Stimulated activated CD4-positive, alpha-beta T cell treated with anti-CD3 and anti-CD28 coated beads, Interleukin-4, amount 100 ng/mL, for 4 hours (primary cell): ENCODE measurements at places on chromosomes 5 and 9.

DNA sequence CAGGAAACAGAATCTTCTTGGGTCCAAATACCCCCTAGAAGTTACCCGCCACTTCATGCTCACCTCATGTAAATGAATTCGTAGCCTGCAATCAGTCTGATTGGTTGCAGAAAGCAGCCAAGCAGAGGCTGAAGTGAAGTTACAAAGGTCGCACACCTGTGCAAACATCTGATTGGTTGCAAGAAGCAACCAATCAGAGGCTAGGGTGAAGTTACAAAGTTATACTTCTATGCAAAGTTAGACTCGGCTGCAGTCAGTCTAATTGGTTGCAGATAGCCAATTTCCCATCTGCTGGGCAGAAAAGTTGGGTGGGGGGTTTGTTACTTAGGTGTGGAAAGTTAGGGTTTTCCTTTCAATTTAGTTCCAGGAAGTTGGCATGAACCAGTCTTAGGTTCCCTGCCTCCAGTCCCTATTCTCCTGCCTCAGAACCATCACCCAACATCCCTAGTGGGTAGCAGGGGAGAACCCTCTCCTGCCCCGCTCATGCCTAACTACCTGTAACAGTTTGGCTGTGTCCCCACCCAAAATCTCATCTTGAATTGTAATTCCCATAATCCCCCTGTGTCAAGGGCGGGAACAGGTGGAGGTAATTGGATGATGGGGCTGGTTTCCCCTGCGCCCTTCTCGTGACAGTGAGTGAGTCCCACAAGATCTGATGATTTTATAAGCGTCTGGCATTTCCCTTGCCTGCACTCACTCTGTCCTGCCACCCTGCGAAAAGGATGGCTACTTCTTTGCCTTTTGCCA, 1.2 kb upstream of the RUSC2 start:
- no peak for DNase-seq

DNA sequence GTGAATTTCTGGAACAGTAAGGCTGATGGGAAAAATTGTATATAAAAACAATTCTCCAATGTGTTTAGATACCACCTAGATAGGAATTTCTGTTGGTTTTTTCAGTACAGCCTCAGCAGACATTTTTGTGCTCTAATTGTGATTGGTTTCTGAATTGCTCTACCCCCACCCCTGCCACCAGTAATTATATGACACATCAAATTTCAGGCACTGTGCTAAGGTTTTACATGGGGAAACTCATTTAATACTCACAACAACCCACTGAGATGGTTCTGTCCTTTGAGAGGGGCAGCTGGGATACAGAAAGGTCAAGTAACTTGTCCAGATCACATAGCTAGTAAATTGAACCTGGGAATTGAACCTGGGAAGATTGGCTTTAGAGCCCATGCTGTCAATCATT, 288.0 kb downstream of the ARHGEF28 start:
- DNase-seq = no peak

DNA sequence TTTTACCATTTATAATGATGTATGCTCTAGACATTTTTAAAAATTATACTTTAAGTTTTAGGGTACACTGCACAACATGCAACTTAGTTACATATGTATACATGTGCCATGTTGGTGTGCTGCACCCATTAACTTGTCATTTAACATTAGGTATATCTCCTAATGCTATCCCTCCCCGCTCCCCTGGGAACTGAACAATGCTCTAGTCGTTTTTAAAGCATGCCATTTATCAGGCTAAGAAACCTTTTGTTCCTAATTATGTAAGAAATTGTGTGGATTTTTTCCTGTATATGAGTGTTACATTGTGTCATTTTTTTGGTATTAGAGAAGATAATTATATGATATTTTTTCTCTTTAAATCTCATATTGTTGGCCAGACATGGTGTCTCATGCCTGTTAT, 72.8 kb upstream of the SGCD start:
- no peak for DNase-seq

GRCh38 chr9:135343837-135344522, 135.6 kb upstream of the PPP1R26 start:
- peak; percentile 49 for DNase-seq

GRCh38 chr9:132997591-132997990, 19.1 kb downstream of the GFI1B start:
- DNase-seq = no peak

DNA sequence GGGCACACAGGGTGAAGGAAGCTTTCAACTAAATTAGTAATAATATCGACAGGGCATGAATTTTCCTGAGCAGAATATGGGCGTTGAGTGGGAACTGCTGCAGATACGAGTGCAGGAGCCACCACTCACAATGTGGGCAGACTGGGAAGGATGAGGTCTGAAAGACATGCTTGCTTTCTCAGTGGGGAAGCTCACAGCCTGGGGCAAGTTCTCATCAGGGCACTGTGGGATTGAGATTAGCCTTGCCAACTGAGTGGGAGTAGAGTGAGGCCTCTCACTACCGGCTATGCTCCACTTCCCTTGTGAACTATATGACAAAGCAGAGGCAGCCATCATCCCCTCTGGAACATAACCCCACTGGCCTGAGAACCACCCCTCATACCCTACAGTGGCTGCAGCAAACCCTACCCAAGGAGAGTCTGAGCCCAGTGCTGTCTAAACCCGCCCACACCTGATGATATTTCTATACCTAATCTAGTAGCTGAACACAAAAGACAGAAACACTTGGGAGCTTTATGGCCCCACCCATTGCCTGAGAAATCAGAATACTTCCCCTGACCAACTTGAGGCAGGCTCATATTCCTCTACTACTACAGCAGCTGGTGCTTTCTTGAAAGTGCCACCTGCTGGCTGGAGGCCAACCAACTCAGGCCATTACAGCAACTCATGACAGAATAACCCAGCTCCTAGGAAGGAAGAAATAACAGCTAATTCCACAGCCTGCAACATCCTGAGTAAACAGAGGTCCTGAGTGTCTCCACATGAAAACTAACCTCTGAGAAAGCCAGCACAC, 173.7 kb upstream of the SPEF2 start:
- no peak for DNase-seq

DNA sequence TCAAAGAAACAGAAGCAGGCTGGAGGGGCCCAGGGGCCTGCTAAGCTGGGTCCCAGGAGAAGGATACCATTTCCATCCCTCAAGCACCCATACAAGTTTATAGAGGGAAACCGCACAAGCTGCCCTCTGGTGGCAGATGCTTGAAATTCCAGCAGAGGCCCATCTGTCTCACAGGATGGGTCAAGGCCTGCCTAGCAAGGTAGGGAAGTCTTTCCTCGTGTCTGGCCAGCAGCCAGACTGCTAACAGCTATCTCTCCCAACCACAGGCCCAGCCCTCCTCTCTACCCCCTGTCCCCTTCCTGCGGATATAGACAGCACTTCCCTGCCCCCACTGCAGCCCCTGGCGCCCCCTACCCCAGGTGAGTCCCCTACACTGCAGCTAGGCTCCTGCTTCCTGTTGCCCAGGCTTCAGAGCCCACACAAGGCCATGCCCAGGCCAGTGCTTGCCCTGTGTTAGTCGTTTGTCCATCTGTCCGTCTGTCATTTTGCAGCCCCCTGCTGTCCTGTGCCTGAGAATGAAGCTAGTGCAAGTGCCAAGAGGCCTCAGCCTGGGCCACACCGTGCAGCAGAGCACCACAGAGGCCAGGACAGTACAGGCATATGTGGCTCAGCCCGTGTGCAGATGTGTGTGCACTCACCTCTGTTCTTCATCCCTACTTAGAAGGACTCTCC, 26.2 kb downstream of the TCF7 start:
- peak; percentile 63 for DNase-seq

DNA sequence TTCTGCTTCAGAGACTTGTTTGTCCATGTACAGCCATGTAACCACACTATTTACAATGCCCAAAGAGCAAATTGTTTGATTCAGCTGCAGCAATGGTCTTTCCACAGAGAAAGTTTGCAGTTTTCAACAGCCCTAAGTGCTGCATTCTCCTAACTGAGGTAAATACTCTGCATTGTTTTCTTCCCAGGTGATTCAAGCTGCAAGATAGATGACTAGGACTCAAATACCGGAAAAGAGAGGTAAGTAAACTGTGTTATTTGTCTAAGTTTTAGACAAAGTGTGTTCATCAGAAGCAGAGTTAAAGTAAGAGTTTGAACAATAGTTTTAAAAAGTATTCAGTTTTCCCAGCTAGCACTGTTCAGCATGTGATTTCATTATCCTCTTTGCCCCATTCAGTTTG, 1046.7 kb upstream of the C9orf72 start:
- DNase-seq = no peak

DNA sequence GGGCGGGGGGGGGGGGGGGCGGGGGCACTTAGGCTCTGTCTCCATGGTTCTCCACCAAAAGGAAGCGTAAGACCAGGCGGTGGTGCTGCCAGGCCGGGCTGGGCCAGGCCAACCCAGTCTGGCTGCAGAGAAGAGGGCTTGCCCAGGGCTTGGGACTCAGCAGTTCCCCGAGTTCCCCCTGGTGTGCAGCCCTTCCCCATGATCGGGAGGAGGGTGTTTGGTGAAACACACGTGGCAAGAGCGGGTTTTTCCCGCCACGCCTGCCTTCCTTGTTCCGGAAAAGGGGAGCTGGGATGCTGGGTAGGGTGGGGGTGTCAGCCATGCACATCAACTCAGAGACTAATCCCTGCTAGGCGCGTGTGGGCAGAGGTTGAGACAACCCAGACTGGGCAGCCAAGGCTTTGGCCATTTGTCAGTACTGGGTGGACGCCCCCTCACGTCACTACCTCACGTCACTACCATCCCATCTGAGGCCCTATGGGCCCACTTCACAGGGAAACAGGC, 32.9 kb downstream of the PRRX2 start:
- peak; percentile 14 for DNase-seq

- DNase-seq = no peak
These were observed 18.1 kb upstream of the ICE1 start for GRCh38 chr5:5404381-5404780.
